Activated CD4-positive, alpha-beta T cell treated with anti-CD3 and anti-CD28 coated beads, Interleukin-2, amount 50 U/mL, for 4 hours (primary cell): ENCODE measurements at places on chromosomes 1 and 21.

DNA sequence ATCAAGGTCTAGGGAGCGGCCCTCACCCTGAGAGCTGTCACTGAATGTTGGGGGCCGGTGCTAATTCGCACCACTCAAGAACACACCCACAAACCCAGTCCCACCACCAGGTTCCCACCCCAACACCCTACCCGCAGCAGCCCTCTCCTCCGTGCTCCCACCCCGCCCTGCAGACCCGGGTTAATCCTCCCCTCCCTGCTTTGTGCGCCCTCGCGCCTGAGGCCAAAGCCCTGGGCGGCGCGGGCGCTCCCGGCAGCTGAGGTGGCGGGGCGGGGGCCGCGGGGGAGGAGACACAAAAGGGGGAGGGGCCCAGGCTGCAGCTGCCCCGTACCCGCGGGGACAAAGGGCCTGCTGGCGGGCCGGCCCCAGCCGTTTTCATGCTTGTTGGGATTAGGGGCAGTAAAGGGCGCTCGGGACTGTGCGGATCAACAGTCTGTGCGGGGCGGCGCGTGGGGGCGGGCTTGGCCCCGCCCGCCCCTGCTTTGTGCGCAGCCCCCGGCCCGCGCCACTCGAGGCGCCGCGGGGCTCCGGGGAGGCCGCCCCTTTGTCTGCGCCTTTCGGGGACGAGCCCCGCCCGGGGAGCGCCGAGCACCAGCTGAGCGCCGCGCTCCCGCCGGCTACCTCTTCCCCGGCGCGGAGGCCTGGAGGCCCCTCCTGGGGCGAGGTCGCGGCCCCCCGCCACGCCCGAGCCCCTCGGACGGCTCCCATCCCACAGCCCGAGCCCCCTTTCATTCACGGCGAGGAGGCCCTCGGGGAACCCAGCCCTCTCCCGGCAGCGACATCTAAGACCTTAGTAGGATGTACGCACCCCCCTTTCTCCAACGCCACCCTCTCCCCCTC, 10.9 kb downstream of the C1orf216 start:
- no peak for DNase-seq

- no peak for DNase-seq
Observed at GRCh38 chr1:20625176-20626097, 7.8 kb upstream of the PINK1 start.

GRCh38 chr1:40745176-40745575, 38.4 kb upstream of the KCNQ4 start:
- DNase-seq: no peak

GRCh38 chr1:64041371-64042131, 161.9 kb upstream of the UBE2U start:
- no peak for DNase-seq

- DNase-seq: no peak
Observed at GRCh38 chr1:33456502-33456886, 16.0 kb upstream of the ZSCAN20 start.

DNA sequence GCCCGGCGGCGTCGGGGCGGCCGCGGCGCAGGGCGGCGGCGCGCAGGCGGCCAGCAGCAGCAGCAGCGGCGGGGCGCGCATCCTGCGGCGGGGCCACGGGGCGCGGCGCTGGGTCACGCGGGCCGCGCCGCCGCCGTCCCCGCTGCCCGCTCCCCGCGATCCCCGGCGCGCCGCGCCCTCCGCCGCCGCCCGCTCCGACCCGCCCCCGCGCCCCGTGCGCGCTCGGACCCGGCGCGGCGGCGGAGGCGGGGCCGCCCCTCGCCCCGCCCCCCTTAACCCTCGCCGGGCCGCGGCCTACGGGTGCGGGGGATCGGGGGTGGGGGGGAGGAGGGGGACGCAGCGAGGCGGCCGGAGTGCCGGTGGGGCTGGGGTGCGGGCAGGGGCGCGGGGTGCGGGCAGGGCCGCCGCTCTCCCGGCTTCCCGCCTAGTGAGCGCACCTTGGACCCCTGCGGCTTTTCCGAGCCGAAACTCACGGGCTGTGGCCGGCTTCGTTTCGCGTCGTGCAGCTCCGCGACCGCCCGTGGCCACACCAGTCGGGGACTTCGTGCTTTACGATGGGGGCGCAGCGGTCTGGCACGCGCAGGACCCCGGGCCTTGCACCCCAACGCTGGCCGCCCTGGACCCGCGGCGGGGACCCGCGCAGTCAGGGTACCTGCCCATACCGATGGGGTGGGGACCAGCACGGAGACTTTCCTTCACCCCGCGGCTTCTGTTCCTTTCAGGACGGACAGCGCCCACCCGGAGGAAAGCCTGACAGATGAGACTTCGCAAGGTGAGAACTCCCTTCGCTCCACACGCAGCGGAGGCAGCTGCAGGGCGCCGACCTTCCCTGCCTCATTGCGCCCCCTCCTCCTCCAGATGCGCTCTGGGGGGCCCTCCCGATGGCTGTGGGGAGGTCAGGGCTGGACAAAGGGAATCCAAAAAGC, at the start of gene FNDC10:
Gene FNDC10, minus strand, starts transcription at position 201 of the 926 bp plus-strand sequence. Its CDS starts 120 bp downstream, at position 81.
- DNase-seq: no peak

DNA sequence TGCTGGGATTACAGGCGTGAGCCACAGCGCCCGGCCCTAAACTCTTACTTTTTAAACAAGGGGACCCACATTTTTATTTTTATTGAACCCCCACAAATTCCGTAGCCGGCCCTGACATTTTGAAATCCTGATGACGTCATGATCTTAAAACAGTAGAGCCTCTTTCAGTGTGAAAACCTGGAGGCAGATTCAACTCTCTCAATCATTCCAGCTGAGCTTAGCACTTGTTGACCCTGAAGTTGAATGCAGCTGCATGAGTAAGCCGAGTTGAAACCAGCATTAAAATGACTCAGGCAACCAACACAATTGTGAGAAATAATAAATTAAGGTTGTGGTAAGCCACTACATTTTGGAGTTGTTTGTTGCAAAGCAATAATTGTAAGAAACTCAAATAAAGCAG, 93.9 kb upstream of the ADGRL4 start:
- DNase-seq: no peak

- no peak for DNase-seq
Observed at GRCh38 chr21:45286671-45287437, 841 bp downstream of the POFUT2 start.

GRCh38 chr1:64765826-64766225, 21.0 kb downstream of the RAVER2 start:
- DNase-seq: no peak

DNA sequence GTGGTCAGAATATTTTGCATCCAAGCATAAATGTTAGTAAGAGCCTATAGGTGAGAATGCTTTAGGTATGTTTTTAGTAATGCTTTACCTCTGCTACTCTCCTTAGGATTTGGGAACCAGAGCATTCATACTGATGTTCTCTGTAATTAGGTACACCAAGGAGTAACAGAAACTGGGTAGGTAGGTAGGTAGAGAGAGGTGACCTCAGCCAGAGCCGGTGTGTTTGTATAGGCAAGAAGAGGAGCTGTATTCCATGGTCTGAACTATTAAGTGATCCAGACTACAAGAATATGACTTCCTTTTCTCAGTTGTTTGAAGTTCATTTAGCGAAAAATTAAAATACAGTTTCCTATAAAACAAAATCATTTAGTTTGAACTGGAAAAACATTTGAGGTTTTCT, 108.5 kb downstream of the SDCCAG8 start:
- no peak for DNase-seq

- DNase-seq: no peak
Observed at GRCh38 chr1:78779831-78780230, 130.2 kb downstream of the IFI44 start.

GRCh38 chr1:145912128-145912641, 2.3 kb upstream of the ITGA10 start:
- DNase-seq: no peak

GRCh38 chr1:232648316-232648715, 18.4 kb upstream of the SIPA1L2 start:
- DNase-seq: no peak

DNA sequence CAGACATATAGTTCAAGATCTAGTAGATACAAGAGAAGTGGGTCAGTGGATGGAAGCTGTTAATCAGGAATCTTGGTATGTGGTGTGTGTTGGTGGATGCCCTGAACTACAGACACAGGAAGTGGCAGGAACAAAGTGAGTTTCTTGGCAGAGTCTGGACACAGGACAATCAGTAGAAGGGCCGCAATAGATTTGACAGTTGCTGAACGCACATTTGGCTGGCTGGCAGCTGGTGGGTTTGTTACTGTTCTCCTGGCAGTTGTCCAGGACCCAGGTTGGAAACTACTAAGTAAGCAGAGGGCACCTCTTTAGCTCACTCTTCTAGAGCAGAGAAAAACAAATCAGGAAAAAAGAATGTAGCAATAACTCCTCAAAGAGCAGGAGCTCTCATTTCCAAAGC, 13.2 kb downstream of the KRTAP26-1 start:
- no peak for DNase-seq

DNA sequence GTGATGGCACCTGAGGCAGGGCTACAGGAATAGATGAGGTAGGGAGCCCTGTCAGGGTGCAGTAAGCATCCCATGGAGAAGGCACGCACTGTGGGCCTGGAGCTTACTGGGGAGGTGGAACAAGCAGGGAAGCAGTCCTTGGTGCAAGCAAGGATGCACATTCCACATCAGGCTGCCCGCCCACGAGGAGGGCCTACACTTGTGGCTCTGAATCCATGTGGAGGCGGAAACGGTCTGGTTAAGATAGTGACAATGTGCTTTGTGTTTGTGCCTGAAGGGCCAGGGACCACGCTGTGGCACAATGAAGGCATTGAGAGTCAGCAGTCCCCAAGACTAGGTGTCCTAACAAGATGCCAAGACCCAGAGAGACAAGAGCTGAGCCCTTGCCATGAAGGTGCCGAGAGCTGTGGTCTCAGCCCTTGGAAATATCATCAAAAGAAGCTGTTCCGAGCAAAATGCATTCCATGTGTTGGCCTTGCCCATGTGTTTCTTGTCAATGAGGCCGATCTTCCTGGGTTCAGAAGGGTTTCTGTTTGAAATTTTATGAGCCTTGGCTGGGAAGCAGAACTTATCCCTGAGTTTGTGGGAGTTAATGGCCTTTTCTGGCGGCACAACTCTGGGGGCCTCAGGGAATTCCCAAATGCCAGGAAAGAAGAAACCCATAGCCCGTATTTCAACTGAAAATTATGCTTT, 111.9 kb downstream of the NGF start:
- no peak for DNase-seq

- no peak for DNase-seq
Observed at GRCh38 chr1:36911561-36912364, 122.6 kb downstream of the GRIK3 start.

DNA sequence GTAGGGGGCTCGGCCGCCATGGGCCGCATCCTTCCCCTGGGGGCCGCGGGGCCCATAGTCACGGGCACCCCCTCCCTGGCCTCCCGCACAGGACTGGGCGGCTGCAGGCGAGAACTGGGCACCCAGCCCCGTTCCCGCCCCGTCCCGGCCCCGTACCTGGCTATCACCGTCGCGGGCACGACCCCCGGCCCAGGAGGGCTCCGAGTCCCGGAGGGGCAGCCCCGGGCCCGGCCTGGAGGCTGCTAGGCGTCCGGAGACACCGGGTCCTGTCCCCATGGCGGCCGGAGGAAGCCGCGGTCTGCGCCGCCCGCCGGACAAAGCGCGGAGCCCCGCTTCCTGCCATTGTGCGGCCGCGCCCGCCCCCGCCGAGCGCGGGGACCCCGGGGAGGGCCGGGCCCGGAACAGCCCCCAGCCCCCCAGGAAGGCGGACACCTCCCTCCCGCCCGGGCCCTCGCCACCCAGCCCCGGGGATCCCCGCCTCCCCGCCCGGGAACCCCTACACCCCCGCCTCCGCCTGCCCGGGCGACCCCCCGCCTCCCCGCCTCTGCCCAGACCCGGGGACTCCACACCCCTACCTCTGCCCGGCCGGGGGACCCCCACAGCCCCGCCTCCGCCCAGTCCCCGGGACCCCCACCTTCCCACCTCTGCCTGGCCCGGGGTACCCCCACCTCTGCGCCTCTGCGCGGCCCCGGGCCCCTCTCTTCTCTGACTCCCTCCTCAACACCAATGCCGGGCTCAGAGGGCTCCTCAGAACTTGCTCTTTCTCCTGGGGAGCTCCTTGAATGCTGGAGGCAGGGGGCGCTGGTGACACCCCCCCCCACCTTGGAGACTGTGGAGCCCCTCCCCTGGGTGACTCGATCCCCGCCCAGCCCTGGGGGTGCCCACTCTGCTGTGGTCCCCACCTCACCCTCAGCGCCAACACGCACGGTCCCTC, 6.0 kb downstream of the PLEKHG5 start:
- no peak for DNase-seq

- DNase-seq: no peak
Observed at GRCh38 chr1:211118407-211119102, 15.4 kb downstream of the KCNH1 start.

- no peak for DNase-seq
Observed at GRCh38 chr1:54564312-54565112, 16.5 kb downstream of the ACOT11 start.

DNA sequence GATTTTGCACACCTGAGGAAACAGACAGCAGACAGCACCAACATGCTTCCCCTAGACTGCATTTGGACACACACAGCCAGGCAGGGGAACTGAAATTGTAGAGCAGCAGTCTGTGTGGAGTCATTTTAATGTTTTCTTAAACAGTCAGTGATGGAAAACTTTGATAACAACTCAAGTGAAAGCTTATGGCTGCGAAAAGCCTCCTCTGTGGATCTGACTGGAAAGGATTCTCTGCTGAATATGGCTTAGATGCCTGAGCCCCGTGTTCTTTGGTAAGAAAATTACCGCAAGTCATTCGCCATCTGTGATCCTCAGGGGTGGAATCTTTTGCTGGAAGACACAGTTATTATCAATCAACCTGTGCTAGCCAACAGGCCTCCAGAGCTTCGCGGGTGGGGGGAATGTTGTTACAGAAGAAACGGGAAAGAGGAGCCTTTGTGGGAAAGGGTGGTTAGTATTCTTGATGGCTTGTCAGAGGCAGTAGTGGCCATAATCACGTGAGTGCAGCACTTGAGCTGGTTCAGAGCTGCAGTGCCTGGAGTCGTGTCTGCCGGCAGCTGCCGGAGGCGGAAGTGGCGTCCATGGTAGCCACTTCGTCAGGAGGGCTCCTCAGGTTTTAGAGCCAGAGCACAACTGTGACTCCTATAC, 204.7 kb downstream of the ST6GALNAC3 start:
- no peak for DNase-seq

DNA sequence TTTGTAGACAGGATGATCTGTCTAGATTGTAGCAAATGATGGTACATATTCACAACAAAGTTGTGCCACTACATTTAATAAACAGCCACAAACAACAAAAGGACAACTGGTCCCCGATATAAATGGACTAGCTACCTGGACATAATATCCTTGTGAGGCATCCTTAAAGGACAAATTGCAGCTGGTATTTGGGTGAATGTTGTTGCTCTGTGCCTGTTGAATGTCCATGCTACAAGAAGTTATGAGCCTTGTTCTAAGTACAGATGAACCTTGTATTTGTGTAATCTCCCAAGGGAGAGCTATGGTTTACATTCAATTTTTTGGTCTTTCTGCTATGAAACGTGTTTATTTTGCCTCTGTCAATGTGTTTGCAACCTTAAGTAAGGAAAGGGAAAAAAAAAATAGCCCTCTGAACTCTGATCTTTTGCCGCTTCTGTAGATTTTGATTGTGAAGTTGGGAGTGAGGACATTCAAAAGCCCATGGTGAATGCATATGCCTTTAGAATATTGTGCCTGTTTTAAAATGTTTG, 26.5 kb downstream of the SFT2D2 start:
- no peak for DNase-seq

DNA sequence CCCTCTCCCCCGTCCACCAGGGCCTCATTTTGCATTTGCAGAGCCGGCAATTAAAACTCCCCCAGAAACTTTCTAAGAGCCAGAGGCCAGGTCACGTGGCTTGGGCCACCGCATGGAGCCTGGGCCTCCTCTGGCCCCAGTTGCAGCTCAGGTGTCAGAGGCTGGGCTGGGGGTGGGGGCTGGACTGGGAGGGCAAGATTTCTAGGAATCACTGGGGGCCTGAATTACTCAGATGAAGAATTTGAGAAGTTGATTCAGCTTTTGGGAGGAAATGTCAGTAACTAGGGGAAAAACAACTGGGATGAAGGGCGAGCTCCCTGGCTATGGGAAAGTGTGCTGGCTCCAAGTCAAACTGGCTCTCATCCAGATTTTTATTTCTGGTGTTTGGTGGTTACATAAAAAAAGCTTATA, 151.0 kb downstream of the CDC7 start:
- DNase-seq: no peak
